Amygdala (tissue), 56 donors: ENCODE measurements at places on chromosomes 16 and 17.

DNA sequence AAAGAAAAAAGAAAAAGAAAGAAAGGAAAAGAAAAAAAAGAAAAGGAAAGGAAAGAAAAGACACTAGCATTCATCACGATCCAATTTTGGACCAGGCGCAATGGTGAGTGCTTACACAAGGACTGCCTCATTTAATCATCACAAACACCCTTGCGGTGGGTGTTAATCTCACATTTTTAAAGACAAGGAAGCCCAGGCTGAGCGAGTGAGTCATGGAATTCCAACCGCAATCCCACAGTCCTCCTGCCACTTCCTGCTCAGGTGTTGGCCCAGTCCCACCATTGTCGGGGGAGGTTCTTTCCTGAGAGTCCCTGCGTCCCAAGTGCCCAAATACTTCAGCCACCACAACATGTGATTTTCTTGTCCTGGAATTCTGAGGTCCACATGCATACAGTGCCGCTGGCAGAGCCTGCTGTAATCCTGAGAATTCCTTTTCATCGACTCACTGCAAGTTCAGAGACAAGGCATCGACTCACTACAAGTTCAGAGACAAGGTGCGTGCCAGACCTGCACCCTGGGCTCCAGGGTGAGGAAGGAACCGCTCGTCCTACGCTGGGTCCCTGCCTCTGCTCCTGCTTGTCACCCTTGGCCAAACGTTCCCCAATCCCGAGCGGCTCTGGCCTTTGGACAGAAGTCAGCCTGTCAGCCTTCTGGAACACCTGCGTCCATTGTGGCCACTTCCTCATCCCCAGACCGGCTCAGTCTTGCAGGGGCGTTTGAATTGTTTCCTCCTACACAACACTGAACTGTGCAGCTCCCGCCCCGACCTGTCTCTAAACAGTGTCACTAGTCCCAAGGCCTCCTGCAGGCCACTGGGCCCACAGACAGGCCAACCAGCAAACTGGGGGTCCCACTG lies 5.8 kb downstream of the ZG16B start:
- DNase-seq, result no peak

- no peak for DNase-seq
Observed at GRCh38 chr16:54093281-54093680, 193.3 kb downstream of the IRX3 start.

GRCh38 chr17:63425483-63425882 lies 20.6 kb downstream of the CYB561 start:
- peak; percentile 62 for DNase-seq

DNA sequence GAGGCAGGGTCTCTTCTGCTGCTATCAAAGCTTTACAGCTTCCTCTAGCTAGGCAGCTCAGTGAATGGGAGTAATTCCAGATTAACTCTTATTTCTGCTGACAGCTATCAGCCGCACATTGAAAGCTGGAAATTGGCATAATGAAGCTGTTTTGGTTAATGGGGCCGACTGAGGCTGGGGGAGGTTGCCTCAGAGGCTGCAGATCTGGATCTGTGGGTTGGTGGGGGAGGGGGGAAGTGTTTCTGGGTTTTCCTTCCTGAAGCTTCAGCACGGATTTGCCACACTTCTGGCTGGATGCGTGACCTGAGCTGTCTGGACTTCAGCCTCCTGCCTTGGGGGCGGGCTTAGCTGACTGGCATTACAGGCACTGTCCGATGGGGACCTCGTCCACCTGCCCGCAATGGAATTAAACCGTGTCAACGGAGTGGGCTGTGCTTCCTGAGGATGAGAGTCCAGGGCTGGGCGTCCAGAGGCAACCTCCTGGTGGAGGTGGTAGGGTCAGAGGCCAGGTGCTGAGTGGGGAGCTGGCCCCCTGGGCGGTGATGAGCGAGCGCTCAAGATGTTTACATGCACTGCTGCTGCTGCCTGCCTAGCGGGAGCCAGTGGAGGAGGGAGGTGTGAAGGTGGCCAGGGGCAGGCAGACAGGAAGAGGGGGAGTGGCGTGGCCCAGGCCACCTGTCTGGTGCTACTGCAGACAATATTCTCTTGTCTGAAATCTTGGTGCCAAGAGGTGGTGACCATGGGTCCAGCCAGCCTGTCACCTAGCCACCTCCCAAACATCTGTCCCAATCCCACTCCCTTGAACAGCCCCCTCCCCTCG lies 6.7 kb upstream of the ABCC3 start:
- no peak for DNase-seq

DNA sequence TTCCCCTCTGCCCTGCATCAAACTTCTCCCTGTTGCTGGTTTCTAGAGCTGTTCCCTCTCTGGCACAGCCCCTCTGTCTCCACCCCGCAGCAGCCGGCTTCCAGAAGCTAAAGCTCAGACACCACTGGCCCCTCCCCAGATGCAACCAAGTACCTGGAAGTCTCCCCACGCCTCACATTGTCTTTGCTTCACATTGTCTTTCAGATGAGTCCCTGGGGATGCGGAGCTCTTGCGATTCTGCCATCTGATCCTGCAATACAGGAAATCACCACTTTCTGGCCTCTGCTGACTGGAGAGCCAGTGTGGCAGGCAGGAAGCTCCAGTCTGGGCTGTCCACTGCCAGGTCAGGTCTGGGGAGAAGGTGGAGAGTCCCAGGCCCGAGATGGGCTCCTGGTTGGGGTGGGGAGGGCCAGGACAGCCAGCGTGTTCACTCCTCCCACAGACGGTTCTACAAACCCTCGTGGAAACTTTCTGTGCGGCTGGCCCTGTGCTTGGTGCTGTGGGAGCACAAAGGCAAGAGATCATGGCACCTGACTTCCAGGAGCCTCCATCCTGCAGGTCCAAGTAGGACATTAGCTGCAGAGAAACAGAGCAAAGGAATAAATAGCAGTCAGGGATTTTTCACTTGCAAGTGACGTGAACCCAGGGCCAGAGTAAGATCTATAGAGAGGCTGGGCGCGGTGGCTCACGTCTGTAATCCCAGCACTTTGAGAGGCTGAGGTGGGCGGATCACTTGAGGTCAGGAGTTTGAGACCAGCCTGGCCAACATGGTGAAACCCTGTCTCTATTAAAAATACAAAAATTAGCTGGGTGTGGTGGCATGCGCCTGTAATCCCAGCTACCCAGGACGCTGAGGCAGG lies 47.9 kb upstream of the MAP3K14 start:
- no peak for DNase-seq

DNA sequence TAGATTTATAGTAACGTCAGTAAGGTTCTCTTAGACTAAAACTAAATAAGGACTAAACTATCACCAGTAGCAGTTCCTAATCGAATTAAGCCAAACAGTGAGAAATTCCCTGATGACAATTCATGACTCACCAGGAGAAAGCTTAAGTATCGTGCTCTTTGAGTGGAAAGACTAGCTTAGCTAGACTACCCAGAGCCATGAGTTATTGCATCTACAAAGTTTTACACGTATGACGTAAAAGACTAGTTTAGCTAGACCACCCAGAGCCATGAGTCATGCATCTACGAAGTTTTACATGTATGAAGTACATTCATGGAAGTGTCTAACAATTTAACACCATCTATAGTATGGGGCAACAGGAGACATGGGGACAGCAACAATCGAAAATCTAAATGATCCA lies 36.6 kb downstream of the UBE2G1 start:
- DNase-seq, result no peak
